Glutamatergic neuron (in vitro differentiated cells): ENCODE measurements at places on chromosomes 3 and 15. TPM values are rescaled to one million over a fixed set of nuclear protein-coding genes. Genes with fewer than 3 reads are reported as not detected.

GRCh38 chr3:128714887-128715491 lies 11.0 kb upstream of the RAB7A start:
- H3K4me1 ChIP-seq = peaks cover 16% of the 10 kb centered on the region
- H3K27me3 ChIP-seq = peaks cover 5% of the 10 kb centered on the region
- H3K27ac ChIP-seq = no peak overlapping the region
- DNase-seq = no peak

DNA sequence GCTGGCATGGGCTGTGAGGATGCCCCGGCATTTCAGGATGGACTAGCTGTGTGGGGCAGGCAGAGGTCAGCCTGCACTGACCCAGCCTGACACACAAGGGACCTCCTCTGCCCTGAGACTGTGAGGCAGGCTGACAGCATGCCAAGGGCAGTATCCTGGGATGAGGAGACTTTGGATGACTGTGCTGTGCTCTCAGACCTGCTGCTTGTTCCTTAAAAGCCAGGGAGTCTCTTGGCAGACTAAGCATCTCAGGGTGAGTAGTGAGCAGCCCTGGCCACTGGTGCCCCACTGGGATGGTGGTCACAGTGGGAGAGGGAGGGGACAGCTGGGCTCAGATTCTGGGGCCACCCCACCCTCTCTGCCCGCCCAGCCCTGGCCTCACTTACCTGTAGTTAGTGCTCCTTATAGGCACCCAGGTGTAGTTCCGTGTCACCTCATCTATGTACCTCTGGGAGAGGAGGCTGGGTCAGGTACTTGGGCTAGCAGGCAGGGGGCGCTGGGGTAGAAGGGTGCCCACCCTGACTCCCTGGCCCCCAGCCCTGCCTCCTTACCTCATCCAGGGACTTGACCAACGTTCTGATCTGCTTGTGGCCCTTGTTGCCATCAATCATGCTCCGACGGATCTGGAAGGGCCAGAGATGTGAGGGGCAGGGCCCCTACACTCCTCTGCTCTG lies 16.1 kb upstream of the TMEM115 start:
- H3K36me3 ChIP-seq = no peaks in the 10 kb centered on the region
- H3K27me3 ChIP-seq = peaks cover 8% of the 10 kb centered on the region
- H3K4me1 ChIP-seq = peaks cover 9% of the 10 kb centered on the region
- no peak overlapping the region for H3K4me3 ChIP-seq
- no peak overlapping the region for H3K27ac ChIP-seq
- no peak for DNase-seq

DNA sequence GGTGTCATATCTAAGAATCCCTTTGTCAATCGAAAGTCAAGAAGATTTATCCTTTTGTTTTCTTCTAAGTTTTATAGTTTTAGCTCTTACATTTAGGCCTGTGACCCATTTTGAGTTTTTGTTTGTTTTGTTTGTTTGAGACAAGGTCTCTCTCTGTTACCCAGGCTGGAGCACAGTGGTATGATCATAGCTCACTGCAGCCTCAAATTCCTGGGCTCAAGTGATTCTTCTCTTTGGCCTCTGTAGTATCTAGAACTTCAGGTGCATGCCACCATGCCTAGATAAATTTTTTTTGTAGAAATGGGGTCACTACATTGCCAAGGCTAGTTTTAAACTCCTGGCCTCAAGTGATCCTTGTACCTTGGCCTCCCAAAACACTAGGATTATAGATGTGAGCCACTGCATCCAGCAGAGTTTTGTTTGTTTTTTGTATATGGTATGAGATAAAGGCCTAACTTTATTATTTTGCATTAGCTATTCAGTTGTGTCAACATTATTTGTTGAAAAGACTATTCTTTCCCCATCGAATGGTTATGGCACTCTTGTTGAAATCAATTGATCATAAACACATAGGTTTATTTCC lies 5.8 kb upstream of the MYO5C start:
- no peak for DNase-seq
- H3K36me3 ChIP-seq = no peaks in the 10 kb centered on the region
- peaks cover 3% of the 10 kb centered on the region for H3K27me3 ChIP-seq
- H3K27ac ChIP-seq = no peak overlapping the region

Gene GP5
- total RNA-seq = 0.15 TPM

DNA sequence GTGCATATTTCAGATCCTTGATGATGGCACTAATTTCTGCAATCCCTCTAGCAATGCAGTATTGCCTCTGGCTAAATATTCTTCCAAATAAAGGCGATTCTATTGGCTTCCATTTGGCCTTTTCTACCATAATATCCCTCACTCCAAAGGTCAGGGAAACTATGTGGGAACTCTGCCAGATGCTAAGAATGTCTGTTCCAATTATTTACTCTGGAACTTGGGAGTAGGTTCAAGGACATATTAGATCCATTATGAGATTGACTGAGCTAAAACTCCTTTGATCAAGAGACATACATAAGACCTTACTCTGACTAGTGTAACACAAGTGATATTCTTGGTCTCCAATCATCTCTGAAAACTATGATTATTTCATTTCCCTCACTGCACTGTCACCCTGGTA lies 674.5 kb upstream of the NECTIN3 start:
- no peak overlapping the region for H3K4me3 ChIP-seq
- no peak for DNase-seq
- H3K4me1 ChIP-seq = no peaks in the 10 kb centered on the region
- no peak overlapping the region for H3K27ac ChIP-seq
